Natural killer cell treated with Interleukin-12 subunit alpha and Interleukin-12 subunit beta and Interleukin-15 and Interleukin-18, amount 100 ng/mL, for 72 hours (primary cell): ENCODE measurements at places on chromosomes 1 and 21. TPM values are rescaled to one million over a fixed set of nuclear protein-coding genes. Genes with fewer than 3 reads are reported as not detected.

GRCh38 chr1:9197186-9198099, 37.1 kb upstream of the H6PD start:
- no peak for DNase-seq

FAM151A gene
- total RNA-seq, result not detected

ANGPTL3 gene
- not detected for total RNA-seq

GRCh38 chr1:233627376-233627775, 13.5 kb downstream of the KCNK1 start:
- no peak for DNase-seq

DNA sequence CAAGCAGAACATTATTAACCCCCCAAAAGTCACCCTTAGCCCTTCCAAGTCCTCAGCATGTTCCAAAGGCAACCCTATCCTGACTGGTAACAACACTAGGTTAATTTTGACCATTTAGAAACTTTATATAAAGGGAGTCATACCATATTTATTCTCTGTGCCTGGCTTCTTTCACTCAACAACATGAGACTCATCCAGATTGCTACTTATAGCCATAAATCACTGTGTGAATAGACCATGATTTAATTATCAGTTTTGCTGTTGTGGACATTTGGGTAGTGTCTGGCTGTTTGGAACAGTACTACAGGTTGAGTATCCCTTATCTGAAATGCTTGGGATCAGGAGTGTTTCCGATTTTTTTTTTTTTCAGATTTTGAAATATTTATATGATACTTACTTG, 252.1 kb downstream of the DISC1 start:
- no peak for DNase-seq

UCK2 gene
- total RNA-seq, result 43.4 TPM

DNA sequence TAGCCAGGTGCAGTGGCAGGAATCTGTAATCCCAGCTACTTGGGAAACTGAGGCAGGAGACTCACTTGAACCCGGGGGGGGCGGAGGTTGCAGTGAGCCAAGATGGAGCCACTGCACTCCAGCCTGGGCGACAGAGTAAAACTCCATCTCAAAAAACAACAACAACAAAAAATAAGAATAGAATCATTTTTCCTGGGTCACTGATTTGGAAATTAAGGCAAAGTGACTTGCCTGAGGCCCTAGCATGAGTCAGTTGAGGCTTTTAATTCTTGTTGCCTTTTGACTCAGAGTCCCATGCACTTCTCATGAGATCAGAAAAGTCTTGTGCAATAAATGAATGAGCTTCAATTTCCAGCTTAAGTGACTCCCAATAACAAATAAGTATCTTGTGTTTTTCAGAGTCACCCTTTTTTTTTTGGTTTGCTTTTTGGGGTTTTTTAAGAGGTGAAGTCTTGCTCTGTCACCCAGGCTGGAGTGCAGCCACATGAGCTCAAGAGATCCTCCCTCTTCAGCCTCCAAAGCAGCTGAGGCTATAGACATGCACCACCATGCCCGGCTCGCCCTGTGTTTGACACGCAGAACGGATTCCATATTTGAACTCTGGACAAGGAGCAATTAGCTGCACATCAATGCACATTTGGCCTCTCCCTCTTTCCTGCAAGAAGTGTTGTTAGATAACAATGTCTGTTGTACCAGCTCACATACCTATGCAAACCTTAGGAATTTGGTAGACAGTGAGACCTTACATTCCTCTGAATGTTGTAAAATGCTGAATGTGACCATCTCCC, 3.4 kb upstream of the PLEKHM2 start:
- no peak for DNase-seq

ST6GALNAC5 gene
- total RNA-seq, result not detected

DNA sequence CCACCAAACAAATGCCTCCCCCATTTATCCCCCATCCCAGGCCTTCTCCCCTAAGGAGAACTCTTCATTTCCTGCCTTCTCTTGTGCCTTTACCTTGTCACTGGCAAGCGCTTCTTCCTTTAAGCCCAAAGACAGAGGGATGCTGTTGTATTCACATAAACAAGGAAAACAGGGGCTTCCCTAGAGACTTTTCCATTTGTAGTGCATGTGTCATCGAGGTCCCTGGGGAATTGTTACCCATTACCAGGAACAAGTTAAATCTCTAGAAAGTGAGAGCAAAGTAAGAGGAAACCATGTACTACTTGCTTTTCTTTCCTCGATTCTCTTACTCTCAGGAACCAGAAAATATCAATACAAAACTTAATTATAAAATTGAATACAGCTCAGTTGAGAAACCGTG, 114.4 kb upstream of the DPT start:
- no peak for DNase-seq

TRIM62 gene
- 15.0 TPM for total RNA-seq

DNA sequence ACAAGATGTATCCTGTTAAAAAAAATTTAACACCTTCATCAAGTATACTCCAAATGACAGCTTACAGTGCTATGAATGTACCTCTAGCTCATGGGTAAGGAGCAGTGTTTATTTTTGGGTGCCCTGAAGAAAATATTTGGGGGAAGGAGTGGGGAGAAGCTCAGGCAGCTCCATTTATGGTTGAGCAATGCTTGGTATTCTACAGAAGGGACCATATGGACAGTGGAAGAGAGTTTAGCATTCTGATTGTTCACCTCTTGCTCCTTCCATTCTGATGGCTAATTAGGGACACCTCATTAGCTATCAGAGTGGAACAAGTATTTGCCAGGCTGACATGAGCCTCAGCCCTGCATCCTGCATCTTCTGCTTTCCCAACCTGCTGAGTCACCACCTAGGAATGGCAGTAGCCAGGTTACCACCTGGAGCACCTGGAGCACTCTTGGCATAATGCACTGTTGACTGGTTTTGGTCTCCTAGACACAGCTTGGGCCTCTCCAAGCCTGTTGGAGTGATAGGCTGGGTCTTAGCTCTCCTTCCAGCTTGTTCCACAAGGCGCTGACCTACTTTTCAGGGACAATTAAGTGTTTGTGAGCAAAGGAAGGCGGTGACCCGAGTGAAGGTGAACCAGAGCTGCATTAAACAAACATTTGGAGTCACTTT, 62.0 kb upstream of the MACF1 start:
- DNase-seq, result no peak

DNA sequence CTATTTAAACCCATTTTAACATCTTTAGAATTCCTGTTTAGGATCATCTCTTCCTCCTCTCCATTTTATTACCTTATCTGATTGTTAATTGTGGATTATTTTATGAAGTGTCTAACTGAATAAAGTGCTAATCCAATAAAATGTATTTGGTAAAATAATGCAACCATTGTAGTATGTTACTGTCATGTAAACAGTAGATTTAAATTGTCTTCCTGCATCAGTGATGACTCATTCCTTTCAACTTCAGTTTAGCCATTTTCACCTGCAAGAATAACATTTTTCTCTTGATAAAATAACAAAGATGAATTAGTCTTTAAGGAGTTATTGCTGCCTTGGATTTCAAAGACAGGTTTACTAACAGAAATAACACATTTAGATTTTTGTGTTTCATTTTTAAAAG, 5.4 kb downstream of the PPP2R5A start:
- DNase-seq, result no peak

GRCh38 chr21:28639737-28640136, 352.9 kb downstream of the LTN1 start:
- no peak for DNase-seq

GRCh38 chr1:220787069-220787619, 431 bp downstream of the MTARC1 start:
- no peak for DNase-seq

- no peak for DNase-seq
These were observed 364.0 kb downstream of the CAMTA1 start for GRCh38 chr1:7149080-7149838.

LCE2C gene
- total RNA-seq, result not detected

DDR2 gene
- total RNA-seq, result 2.3 TPM

- no peak for DNase-seq
These were observed 478.5 kb upstream of the DEPDC1 start for GRCh38 chr1:68975212-68975933.

DNA sequence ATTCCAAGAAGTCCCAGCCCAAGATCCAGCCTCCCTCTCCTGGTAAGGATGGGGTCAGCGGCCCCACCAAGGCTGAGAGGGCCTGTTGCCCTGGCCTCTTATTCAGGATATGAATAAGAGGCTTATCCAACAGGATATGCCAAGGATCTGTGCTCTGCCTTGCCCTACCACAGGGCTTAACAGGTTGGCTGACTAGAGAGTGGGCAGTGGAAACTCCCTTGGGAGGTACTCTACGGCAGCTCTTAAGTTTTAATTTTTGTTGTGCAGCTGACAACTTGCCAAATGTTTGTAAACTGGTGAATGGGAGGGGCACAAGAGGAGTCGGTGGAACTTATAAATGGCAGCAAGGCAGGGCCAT, 16.5 kb upstream of the PIGV start:
- no peak for DNase-seq

OLIG2 gene
- total RNA-seq, result not detected

- DNase-seq, result no peak
These were observed 926 bp upstream of the SH3D21 start for GRCh38 chr1:36304970-36305914.

DNA sequence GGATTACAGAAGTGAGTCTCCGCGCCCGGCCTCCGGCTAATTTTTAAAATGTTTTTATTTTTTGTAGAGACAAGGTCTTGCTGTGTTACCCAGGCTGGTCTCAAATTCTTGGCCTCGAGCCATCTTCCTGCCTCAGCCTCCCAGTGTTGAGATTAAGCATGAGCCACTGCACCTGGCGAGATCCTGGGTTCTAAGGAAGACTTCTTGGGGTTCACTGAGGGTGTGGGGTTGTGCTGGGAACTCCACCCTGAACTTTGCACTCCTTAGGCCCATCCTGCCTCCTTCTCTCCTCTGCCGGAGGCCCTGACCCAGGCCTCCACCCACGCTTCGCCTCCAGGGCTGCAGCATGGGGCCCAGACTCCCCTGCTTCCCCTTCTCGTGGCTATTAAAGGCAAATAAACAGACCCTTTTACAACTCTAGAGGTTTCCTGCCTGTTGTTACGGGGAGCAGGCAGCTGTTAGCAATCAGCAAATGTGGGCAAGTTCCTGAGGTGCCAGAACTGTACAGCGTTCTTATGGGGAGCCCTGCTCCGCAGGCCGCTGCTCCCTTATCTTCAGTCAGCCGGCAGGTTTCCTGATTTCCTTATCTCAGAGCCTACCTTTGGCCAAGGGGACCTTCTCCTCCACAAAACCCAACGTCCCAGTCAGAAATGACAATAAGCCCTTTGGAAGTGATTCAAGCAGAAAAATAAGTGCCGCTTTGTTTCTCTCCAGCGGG, 41.0 kb upstream of the LIN9 start:
- no peak for DNase-seq

CFHR3 gene
- not detected for total RNA-seq

OR2W3 gene
- 0.47 TPM for total RNA-seq

LENEP gene
- total RNA-seq, result 4.3 TPM

GRCh38 chr1:205583461-205584130, 48.2 kb downstream of the ELK4 start:
- DNase-seq, result no peak

- DNase-seq, result peak; percentile 87
These were observed 179.6 kb downstream of the DHRS3 start for GRCh38 chr1:12438349-12438924.

DNA sequence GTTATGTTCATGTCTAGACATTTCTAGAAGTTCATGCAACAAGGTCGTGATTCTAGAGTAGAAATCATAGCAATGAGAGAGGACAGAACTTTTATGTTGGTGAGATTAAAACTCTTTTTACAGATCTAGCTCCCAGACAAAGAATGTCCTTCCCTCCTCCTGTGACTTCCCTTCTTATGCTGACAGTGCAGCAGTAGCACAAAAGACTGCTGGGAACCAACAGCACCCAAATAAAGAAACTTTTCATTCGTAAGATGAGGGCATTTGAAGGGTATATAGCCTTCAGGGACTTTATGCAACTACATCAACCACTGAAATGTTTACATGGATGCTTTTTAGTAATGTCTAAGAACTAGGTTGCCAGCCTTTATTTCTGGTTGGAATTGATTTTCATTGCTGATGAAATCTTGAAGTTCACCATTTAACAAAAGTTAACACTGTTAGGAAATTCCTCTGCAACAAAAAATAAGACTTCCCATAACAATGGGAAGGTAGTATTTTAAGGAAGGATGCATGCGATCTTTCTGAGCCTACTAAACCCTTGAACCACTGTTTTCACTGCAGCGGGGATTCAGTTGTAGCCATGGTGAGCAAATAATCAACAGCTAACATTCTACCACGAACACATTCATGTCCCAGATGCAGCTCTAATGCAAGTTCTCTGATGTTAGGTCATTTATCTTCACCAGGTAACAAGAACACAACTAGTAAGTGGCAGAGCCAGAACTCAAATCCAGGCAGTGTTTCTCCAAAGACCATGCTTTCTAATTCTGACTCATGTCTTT, 672.8 kb downstream of the PTPRC start:
- DNase-seq, result no peak

DNA sequence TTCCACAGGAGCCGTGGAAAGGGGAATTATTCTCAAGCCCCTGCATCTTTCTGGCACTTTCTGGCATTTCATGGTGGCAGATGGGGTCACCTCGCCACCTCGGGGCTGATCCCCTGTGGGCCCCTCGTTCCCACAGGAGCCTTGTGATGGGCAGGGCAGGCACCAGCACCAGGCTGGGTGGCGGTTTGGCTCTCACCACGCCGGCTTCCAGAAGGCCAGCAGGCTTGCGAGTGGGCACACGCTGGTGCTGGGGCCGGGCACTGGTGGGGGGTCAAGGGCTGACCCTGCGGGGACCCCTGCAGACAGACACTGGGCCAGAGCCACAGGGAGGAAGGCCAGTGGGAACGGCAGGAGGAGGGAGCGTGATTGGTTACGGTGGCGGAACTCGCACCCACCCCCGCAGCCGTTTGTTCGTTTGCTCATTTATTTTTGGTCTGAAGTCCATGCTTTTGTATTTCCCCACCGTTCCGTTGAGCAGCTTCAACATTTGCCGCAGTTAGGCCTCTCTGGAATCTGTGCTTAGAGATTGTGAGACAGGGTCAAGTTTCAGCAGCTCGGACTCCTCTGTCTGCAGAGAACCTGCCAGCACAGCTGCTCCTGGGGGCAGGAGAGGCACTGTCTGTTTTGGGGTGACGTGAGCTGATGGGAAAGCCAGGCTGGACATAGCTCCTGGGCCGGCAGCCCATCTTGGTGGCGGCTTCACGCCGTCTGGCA, 5.3 kb downstream of the COL18A1 start:
- no peak for DNase-seq

CD34 gene
- not detected for total RNA-seq

DNA sequence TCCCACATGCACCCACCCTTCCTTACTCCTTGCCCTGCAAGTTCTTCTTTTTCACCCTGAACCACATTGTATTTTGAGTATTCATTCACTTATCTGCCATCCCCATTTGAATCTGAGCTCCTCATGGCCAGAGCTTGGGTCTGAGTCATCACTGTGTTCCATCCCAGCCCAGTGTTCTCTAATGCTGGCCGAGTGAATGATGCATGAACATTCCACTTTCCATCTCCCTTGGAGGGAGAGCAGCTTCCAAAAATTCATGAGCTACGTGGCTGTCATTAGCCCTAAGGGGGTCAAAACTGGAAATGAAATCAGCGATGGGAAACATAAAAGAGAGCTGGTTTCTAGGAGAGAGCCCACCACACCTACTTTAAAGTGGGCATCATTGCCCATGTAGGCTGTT, 187.0 kb upstream of the USP24 start:
- DNase-seq, result no peak

JAM2 gene
- total RNA-seq, result 0.50 TPM

GRCh38 chr1:209703834-209704504, 677 bp upstream of the HSD11B1 start:
- DNase-seq, result no peak
